ENCODE measurements at places on chromosomes 5 and 9.

DNA sequence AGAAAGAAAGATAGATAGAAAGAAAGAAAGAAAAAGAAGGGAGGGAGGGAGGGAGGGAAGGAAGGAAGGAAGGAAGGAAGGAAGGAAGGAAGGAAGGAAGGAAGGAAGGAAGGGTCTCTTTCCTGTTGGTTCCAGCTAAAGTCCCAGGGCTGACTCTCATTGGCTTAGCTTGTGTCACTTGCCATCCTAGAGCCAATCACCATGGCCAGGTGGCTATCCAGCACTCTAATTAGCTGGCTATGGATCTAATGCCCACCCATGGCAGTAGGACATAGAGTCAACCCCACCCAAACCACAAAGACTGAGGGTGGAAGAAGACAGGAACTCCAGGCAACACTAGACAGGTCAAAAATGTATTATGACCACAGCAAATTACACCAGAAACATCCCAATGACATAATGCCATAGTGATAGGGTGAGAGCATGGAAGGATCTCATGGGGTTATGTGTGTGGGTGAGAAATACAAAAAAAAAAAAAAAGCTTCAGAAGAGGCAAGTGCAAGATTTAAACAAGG, 10.8 kb upstream of the CPLX2 start:
- DNase-seq = no peak

- peak; percentile 56 for DNase-seq
Observed at GRCh38 chr9:126398403-126399058, 71.9 kb downstream of the MVB12B start.

DNA sequence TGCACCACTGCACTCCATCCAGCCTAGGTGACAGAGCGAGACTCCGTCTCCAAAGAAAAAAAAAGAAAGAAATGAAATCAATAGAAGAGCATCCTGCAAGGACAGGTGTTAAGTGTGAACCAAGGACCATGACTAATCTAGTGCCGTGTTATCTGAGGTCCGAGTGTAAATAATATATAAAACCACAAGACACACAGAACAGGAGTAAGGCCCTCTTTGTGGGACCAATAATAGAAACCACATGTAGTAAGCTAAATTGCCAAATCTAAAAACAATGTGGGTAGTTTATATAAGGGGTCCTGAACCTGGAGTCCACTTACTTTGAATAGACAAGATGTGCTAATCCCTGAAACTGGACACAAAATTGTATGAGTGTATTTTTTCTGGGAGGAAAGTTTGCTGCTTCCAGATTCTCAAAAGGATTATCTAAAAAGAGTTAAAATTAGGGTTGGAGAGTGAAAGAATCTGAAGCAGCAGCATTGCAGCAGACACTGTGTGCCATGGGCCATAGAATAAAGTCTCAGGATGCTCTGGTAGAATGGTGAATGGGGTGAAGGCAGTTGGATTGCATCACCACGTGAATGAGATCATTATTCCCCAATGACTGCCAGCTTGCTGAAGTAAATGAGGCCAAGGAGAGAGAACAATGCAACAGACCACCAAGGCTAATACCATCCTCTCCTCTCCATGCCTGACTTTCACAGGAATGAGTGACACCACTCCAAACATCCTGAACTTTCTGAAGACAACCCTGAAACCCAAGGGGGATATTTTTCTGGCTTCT, 222.7 kb downstream of the DCP2 start:
- DNase-seq = no peak

GRCh38 chr5:32628049-32628844, 42.9 kb downstream of the SUB1 start:
- DNase-seq = no peak

- DNase-seq = no peak
Observed at GRCh38 chr9:131448818-131449217, 53.9 kb upstream of the POMT1 start.

- no peak for DNase-seq
Observed at GRCh38 chr5:146513462-146513861, 2.5 kb downstream of the GPR151 start.

- DNase-seq = no peak
Observed at GRCh38 chr5:44814761-44815160, 6.0 kb downstream of the MRPS30 start.

- DNase-seq = no peak
Observed at GRCh38 chr9:91099436-91099835, 262.3 kb downstream of the AUH start.

DNA sequence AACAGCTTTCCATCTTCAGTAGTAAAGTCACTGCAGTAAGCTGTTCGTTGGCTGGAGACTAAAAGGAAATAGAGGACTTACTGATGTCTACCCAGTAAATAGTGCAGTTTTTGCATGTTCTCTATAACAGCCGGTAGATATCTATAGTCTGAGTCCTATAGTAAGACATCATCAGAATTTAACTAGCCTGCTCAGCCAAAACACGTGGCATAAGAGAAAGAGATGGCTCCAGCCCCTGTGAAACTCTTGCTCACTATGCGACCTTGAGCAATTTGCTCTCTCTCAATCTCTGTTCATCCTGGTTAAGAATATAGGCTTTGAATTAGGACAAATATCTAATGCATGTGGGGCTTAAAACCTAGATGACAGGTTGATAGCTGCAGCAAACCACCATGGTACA, 201.6 kb upstream of the PAPPA start:
- DNase-seq = no peak

GRCh38 chr5:110925398-110925797, 146.1 kb upstream of the TSLP start:
- DNase-seq = no peak

DNA sequence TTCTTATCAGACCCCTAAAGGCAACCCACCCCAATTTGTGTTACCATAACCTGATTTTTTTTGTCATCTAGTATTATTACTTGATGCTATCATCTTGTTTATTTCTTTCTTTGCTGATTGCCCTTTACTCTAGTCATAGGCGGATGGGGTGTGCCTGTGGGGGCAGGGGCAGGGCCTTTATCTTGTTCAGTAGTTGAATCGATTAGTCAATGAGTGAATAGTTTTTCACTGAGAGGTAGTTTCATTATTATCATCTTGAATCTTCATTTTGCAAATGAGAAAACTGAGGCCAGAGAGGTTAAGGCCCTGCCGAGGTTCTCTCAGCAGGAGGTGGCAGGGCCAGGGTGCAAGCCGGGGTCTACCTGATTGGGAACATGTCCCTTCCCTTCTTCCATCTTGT, 9.4 kb upstream of the GM2A start:
- no peak for DNase-seq

DNA sequence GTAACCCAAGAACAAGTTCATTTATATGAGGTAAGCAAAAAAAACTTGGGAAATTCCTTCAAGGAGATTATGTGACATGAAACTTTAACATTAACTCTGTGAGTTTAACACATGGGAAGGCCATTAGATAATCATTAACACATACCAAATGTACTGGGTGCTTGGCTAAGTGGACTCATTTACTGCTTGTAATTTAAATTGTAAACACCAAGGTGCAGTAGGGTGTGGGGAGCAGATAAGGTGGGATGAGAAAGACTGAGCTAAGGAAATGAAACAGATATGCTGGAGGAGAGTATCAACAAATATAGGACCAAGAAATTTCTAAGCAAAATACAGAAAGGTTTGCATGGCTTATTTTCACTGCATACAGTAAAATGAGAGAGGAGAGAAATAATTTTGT, 2384.8 kb upstream of the ACO1 start:
- no peak for DNase-seq

GRCh38 chr5:139204196-139204595, 6.0 kb upstream of the SIL1 start:
- no peak for DNase-seq

DNA sequence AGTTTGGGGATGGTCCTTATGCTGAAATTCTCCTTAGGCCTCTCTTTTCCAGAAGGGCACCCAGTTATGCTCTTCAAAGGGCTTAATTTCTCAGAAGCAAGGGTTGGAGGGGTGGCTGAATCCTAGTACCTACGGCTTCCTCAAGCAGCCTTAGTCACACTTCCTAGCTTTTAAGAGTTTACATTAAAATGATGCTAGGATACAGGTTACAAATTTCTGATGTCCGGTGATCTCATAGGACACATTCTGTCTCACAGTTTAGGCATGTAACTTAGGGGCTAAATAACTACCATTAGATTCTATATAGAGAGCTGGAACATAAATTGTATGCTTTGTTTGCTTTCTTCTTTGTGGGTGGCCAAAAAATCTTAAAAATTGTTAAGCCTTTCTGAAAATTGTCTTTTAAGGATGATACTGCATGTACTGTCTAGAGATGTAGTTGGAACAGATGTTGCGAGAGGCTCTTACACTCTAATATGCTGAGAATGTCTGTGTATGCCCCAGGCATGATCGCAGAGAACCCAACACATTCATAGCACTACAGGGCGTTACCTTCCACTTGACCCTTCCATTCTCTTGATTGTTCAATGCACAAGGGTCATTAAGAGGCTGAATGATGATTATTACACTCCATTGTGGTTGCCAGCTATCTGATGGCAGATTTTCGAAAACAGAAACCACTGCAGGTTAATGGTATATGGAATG, 139.1 kb downstream of the TMEM38B start:
- no peak for DNase-seq

- no peak for DNase-seq
Observed at GRCh38 chr9:105416840-105417239, 31.0 kb upstream of the FSD1L start.
